GM12891 (cell line): ENCODE measurements at places on chromosomes 13 and 19.

DNA sequence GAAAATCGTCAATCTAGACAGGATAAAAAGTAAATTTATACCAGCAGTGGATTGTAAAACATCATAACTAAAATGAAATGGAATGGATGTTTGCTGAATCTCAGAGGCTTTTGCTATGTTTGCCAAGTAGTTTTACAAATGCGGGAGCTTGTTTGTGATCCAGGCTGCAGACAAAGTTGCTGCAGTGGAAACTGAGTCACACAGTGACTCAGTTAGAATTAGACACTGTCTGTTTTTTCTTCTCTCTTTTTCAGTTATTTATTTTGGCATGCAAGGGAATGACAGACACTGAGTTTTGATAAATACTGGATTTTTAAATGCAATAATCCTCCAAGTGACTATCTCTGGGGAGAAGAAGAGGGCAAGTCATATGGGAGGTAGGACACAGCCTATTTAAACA lies 4.6 kb upstream of the PNMA8A start:
- DNase-seq, result no peak

- no peak for DNase-seq
Observed at GRCh38 chr13:21529146-21529893, 70.2 kb upstream of the ZDHHC20 start.

GRCh38 chr19:16506961-16507360 lies 10.8 kb downstream of the C19orf44 start:
- no peak for DNase-seq

GRCh38 chr19:12786952-12787351 lies 4.3 kb upstream of the JUNB start:
- no peak for DNase-seq

DNA sequence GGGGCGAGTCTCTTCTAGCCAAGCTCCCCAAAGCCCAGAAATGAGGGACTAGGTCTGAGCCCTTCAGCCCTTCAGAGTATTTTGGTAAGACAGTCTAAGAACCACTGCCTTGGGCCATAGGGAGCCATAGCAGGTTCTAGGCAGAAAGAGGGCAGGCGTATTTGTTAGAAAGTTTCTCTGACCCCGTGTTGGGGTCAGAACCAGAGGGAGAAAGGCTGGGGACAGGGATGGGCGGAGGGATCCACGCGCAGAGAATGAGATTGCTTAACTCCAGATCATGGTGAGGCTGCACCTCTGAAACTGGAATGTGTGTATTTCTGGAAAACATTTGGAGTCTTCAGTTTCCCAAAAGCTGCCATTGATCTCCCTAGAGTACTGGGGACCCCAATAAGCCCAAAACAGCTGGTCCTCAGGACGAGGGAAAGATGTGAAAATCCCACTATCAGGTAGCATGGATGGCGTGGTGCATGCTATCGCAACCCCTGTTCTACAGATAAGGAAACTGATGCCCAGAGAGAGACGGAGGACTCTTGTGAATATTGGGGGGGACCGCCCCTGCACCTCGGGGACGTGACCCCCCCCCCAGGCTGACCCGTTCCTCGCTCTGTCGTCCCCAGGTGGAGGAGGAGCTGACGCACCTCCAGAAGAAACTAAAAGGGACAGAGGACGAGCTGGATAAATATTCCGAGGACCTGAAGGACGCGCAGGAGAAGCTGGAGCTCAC lies 703 bp upstream of the TPM4 start:
- DNase-seq, result no peak

DNA sequence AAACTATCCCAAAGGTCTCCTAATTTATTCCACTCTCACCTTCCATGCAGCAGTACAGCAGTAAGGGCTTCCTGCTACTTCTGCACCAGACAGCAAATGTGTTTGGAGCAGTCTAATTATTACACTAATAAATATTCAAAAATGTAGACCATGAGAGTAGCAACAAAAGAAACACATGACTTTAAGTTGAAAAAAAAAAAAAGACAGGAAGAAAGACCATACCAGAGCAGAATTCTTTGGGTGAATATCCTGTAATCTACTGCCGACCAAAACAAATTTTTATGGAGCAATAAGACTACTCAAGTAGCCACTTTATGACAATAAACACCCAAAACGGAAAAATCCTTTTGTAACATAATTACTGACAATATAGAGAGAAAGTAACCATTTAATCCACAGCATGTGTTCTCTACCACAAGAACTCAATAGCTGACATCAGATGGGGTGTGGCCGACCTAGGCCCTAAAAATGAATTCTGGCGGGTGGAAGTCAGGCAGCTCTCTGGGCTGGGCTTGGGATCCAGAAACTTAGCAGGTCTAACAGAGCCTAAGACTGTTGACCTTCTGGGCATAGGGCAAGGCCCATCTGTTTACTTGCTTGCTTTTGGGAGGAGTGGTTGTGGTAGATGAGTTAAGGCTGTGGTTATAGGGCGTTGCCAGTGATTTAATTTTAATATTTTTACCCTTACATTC lies 4.6 kb downstream of the KLF12 start:
- no peak for DNase-seq

DNA sequence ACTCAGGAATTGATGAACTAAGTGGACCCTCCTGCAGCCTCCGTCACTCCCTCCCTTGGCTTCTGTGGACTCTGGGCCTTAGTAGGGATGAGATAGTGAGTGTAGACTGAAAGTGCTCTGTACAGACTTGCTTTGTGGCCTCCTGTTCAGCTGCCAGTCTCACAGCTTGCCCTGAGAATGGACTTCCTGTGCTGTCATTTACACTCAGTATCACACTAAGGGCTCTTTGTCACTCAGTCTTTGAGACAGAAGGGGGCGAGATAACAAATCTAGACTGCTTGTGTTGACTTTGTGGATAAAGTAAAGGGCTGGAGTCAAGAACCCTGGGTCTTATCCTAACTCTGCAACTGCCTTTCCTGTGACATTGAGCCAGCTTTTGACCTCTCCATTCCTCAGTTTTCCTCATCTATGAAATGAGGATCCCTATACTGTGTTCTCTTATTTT lies 21.0 kb upstream of the SPRY2 start:
- no peak for DNase-seq

DNA sequence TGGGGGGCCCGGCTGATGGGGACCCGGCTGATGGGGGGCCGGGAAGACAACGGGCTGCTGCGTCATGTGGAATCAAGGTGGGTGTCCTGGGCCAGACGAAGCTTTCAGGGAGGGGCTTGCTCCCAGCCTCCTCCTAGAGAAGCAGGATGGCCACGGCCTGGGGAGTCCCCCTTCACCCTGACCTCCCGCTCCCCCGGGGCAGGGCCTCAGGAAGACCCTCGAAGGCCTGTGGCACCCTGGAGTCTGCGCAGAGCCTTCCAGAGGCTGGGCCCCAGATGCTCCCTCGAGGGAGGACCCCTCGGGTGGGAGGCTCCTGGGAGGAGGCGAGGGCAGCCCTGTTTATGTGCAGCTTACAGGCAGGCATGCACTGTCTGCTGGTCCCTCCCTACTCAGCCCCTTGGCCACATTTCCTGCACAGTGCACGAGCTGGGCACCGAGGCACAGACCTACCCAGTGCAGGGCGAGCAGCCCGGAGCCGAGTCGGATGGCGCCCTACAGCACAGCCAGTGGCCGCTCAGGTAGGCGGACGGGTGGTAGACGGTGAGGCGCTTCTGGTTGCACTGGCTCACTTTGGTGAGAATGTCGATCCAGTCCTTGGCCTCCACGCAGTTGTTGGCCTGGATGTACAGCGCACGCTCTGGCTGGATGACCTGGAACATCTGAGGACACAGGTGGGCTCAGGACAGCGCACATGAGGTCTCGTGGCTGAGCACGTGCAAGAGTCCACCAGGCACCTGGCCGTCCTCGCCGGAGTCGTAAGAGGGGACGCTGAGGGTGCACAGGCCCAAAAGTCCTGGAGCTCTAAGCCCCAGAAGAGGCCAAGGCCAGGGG lies 22.4 kb upstream of the C13orf46 start:
- DNase-seq, result no peak

GRCh38 chr19:18999896-19000620 lies 33.3 kb downstream of the SUGP2 start:
- no peak for DNase-seq
